Urinary bladder (tissue), 4 donors: ENCODE measurements at places on chromosomes 1 and 21. TPM values are rescaled to one million over a fixed set of nuclear protein-coding genes. Genes with fewer than 3 reads are reported as not detected.

- DNase-seq, result no peak
These were observed 9.8 kb upstream of the COL6A1 start for GRCh38 chr21:45971616-45972352.

- no peak for DNase-seq
These were observed 109.8 kb downstream of the ELAVL4 start for GRCh38 chr1:50218344-50219120.

- no peak for DNase-seq
These were observed 48.5 kb upstream of the FBXO28 start for GRCh38 chr1:224065455-224065854.

- no peak for DNase-seq
These were observed 40.4 kb upstream of the EIF4G3 start for GRCh38 chr1:21216835-21217811.

- DNase-seq, result no peak
These were observed at the start of gene RIPK4 for GRCh38 chr21:41766883-41767605. TSS of gene RIPK4 (minus strand) at chr21:41767052. CDS start at chr21:41767041, 11 bp downstream.

GRCh38 chr1:223724376-223724775, 12.0 kb downstream of the CAPN2 start:
- no peak for DNase-seq

DNA sequence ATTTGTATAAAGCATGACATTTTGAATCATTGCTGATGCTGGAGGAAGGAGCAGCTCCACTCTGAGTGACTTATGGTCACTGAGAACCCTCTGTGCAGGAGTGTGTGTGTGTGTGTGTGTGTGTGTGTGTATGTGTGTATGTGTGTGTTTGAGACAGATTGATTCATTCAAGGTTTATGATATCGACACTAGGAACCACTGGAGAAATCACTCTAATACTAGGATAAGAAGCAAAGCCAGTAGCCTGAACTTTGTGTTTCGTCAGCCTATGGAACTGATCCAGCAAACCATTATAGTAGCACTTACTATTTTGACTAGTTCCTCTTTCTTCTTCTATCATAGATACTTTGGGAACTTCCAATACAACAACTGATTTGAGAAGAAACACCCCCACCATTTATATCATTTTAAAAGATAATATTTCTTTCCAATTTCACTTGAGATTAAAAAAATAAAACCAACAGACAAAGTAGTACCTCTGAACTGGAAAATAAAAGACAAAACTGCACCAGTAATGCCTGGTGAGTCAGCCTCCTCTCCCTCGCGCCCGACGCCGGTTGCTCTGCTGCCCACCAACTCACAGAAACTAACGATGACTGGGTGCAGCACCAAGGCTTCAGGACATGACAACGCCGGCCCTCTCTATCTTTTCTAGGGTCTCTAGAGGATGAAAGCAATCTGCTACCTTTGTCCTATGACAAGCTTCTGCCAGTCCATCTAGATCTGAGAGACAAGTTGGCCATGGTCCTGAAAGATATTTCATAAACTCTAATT, 20.9 kb downstream of the SLAMF1 start:
- DNase-seq, result no peak

DNA sequence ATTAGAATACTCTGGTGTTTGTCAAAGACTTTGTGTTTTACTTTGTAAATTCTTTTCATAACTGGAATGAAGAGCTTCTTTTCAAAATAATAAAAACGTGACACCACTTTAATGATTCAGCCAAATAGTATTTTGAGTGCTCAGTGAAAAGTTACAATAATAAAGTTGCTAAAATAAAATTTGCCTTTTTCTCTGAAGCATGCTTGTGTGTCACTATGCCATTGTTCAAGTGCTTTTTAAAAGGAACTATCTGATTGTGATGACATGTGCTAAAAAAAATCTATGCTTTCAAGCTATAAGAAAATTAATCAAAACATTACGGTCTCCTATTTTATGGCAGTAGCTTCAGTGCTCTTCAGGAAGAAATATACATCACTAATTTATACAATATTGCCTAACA, 1290.5 kb upstream of the B3GALT2 start:
- no peak for DNase-seq

DNA sequence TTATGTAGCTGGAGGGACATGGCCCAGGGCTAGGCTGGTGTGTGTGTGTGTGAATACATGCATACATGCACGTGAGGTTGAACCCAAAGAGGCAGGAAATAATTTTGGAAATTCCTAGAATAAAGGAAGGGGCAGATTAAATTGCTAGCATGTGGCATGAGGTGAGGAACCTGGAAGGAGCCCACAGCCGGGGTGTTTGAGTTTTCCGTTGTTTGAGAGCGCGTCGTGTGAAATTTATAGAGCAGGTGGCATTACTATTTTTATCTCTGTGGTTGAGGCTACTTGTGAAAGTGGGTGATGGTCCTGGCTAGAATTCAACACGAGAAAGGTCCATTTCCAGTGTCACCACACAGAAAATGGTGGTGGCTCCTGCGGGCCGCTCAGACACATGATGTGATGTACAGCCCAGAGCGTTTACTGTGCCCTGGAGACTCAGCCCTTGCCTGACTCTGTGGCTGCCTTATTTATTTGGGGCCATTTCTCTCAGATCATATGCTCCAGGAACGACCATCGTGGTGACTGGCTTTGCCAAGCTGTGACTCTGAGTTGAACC, 48.0 kb downstream of the BACE2 start:
- DNase-seq, result no peak

GRCh38 chr1:165644064-165644735, 13.2 kb downstream of the MGST3 start:
- no peak for DNase-seq

DNA sequence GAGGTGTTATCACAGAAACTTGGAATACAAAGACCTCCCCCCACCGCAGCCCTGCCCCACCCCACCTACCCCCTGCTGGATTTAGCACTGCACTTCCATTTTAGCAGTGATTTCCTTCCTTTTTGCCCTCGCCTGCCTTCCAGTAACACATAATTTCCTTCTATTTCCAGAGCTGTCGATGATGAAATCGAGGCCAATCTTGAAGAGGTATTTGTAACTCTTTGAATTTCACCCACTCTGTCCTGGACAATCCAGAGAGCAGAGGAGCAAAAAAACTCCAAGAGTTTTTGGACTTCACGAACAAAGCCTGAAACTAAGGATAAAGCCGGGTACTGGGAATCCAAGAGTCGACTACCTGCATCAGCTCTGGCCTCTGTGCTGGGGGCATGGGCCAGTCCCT, 49.1 kb downstream of the CAPN2 start:
- no peak for DNase-seq

Gene PGLYRP3
- polyA plus RNA-seq, result not detected

Gene HTR1D
- polyA plus RNA-seq, result 0.05 TPM

Gene CELA2B
- polyA plus RNA-seq, result not detected

Gene OR2W3
- polyA plus RNA-seq, result 0.47 TPM

Gene WNT3A
- polyA plus RNA-seq, result not detected
